ENCODE measurements at places on chromosomes 2 and 18. TPM values are rescaled to one million over a fixed set of nuclear protein-coding genes. Genes with fewer than 3 reads are reported as not detected.

Gene SCN2A
- 1.2 TPM for total RNA-seq

Gene LTBP1
- 357 TPM for total RNA-seq

Gene PTPN2
- 29.1 TPM for total RNA-seq

Gene POTEJ
- not detected for total RNA-seq

Gene SOCS6
- total RNA-seq = 14.1 TPM

Gene EDAR
- not detected for total RNA-seq

Gene HOXD4
- total RNA-seq = not detected

Gene GALNT14
- 1.0 TPM for total RNA-seq

Gene CD28
- not detected for total RNA-seq

Gene KLHL14
- not detected for total RNA-seq

Gene CCDC141
- total RNA-seq = not detected

Gene EPB41L3
- 36.8 TPM for total RNA-seq
